ENCODE measurements at places on chromosomes 12 and 14. TPM values are rescaled to one million over a fixed set of nuclear protein-coding genes. Genes with fewer than 3 reads are reported as not detected.

SYNDIG1L gene
- total RNA-seq, result 3.0 TPM

TAS2R20 gene
- total RNA-seq, result 0.54 TPM

BLOC1S1 gene
- total RNA-seq, result 84.3 TPM

SLC17A8 gene
- 0.11 TPM for total RNA-seq

CNTN1 gene
- 21.0 TPM for total RNA-seq
